ENCODE measurements at places on chromosomes 6 and 20.

DNA sequence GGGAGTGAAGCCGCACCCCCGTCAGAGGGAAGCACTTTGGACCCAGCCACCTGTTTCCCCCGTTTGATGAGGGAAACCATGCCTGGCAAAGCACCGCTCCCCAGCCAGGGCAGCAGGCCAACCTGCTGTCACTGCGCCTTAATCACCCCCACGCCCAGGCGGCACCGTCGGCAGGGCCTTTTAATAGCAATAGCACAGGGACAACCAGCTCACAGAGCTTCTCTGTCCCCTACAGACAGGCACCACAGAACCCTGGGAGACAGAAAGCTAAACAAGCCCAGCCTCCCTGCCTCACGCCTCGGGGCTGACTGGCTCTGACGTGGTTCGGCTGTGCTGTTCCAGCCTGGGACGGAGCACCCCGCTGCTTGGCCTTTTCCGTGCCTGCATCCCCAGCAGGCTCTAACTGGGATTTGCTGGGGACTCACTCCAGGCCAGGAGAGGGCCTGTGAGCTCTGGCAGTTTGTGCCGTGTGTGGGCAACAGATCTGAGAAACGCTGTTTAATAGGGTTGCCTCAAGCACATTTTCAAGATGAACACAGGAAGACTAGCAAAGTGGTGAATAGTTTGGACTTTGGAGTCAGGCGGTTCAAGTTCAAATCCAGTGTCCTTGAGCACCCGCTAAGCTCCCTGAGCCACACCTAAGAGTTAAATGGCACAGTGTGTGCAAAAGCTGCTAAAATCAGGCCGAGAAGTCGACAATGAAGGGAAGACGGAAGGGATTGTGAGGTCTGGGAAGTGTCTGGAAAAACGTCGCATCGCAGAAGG lies 223.8 kb downstream of the NRN1 start:
- no peak for DNase-seq

GRCh38 chr6:114718186-114718585 lies 375.4 kb upstream of the HS3ST5 start:
- DNase-seq = no peak

DNA sequence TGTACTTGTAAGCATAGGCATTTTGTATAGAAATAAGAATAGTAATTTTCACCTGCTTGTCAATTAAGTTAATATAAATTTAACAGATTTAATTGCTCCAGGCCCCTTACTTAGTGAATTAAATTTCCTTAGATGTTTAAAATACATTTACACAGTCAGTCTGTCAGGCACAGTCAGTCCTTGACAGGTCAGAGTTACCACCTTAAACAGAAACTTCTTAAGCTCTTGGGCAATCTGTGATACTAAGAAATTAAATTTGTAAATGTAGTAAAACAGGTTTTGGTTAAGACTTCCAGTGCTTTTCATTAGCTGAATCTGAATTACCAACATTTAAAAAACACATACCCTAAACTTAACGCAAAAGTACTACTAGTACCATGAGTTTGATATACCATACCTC lies 15.9 kb downstream of the PTPRA start:
- no peak for DNase-seq

GRCh38 chr20:20782755-20783154 lies 70.3 kb upstream of the RALGAPA2 start:
- DNase-seq = no peak

- no peak for DNase-seq
Measured at GRCh38 chr6:22069306-22069800, 227.5 kb downstream of the PRL start.

DNA sequence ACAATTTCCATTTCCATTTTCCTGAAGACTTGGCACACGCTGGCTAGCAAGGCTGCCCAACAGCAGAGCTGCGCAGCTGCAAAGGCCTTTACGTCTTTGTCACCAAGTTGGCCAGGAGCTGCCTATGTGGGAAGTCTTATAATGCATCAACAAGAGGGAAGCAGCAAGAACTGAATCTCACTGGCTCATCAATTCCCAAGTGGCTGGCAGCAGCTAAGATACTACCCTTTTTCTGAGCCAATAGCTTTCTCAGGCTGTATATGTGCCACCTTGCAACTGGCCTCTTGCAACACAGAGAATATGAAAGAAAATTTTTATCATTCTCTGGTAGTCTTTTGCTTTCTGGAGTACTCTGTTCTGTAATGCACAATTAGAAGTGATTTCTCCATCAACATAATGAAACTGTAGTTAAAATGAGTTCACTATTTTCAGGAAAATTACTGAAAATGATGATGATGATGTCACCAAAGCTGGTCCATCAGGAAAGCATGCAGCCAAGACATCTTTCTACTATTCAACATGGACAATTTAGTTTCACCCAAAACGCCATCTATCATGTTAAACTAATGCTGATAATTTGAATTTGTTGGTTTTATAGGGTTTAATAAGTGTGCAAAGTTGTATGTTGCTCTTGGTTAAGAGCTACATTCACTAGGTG lies 97.3 kb upstream of the FOXA2 start:
- DNase-seq = no peak

DNA sequence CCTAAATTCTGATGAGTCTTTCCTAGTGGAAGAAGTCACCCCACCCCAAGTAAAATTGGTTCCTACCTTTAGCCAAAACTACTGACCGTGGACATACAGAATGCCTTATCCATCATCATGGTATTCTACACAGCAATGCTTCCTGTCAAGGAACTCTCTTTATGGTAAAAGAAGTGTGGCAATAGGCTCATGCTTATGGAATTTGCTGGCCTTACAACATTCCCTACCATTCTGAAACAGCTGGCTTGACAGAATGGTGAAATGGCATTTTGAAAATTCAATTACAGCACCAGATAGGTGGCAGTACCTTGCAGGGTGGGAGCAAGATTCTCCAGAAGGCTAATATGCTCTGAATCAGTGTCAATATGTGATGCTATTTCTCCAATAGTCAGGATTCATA lies 41.8 kb upstream of the BACH2 start:
- DNase-seq = no peak

DNA sequence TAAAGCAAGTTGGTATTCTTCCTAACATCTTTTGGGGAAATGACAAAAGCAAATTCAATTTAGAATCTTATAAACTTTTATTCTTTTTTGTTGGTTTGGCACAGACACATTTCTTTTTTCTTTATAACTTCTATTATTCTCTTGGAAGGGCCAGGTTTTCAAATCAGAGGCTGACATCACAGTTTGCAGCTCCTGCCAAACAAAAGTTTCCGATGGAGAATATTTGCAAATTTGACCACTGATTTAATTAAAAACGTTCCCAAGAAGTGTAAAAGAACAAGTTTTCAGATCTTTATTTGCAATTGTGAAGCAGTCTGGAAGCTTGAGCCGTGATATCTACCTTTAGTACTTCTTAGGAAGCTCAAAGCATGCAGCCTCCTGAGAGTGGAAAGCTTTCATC lies 53.8 kb upstream of the CD83 start:
- DNase-seq = no peak

GRCh38 chr6:41652866-41653652 lies 14.8 kb downstream of the MDFI start:
- no peak for DNase-seq

DNA sequence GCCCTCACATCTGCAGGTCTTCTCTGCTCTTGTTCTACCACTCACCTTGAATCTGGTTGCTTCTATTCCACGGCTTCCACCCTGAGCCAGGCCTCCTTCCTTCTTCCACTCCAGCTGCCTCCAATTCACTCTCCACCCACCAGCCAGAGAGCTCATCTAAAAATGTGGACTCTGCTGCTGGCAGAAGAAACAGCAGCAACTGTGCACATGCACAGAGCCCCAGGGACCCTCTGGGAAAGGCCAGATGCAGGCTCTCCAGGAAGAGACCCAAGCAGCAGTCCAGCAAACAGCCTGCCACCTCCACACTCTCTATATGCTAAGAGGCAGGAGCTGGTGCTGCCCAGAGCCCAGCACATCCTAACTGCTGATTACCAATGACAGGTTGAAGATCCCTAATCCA lies 162.6 kb upstream of the TOP1 start:
- DNase-seq = no peak

DNA sequence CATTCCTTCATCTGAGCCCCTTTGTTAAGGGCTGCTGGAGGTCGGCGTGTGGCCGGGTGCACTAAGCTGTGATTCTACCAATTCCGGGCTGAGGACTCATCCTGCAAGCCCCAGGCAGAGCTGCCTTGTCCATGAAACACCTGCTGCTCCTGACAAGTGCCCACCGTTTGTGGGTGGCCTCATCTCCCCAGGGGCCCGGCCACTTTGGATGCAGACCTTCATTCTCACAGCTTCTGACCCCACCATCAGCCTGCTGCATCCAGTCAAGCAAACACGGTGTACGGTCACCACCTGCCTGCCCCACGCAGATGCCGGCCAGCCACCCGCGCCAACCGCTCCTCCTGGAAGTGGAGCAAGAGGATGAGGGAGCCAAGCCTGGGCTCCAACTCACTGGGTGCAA lies 382.7 kb downstream of the THBS2 start:
- DNase-seq = no peak

- peak; percentile 16 for DNase-seq
Measured at GRCh38 chr6:126804332-126805064, 314.0 kb upstream of the RSPO3 start.

- no peak for DNase-seq
Measured at GRCh38 chr6:4308364-4308763, 173.0 kb upstream of the ECI2 start.

GRCh38 chr6:136037876-136038460 lies 186.5 kb downstream of the PDE7B start:
- no peak for DNase-seq

GRCh38 chr20:51650685-51651134 lies 108.2 kb upstream of the NFATC2 start:
- peak; percentile 29 for DNase-seq

DNA sequence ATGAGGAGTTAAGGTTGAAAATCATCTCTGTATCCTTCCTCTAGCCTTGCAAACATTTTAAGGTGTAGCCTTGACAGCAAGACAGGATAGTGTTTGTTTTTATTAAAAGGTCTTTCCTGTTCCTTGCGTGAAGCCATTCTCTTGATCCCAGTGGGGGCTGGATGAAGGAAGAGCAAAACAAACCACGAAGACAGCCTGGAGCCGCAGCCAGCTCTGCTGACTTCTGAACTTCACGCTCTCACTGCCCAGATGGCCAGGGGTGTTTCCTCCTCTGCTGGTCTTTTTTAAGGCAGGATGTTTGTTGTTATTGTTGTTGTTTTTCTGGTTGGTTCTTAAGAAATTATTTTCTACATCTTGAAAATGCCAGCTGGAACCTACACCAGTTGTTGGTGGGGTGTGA lies 156.4 kb downstream of the MTHFD1L start:
- no peak for DNase-seq

- no peak for DNase-seq
Measured at GRCh38 chr6:16578695-16579285, 182.5 kb downstream of the ATXN1 start.

DNA sequence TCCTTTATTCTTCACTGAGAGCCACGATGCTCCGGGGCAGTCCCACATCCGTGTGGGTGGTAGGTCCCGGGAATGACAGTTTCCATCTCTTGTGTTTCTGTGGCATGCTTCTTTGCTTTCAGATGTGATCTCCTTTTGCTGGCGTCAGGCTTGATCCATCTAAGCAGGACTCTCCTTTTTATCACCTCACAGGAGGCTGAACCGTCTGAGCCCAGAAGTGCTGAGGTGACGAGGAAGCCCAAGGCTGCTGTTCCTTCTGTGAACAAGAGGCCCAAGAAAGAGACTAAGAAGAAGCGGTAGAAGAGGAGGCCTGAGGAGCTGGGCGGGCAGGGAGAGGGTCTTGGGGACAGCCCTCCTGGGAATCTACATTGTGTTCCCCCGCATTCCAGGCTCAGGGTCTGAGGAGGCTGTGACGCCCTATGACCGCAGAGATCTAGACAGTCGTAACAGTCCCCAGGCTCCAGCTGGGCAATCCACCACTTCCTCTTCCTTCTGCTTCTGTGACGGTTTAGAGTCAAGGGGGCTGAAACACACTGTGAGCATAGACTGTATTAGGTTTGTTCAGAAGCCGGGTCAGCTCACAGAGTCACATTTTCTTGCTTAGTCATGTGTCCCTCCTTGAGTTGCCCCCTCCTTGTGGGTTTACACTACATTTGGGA lies 26.8 kb downstream of the MANBAL start:
- DNase-seq = no peak

DNA sequence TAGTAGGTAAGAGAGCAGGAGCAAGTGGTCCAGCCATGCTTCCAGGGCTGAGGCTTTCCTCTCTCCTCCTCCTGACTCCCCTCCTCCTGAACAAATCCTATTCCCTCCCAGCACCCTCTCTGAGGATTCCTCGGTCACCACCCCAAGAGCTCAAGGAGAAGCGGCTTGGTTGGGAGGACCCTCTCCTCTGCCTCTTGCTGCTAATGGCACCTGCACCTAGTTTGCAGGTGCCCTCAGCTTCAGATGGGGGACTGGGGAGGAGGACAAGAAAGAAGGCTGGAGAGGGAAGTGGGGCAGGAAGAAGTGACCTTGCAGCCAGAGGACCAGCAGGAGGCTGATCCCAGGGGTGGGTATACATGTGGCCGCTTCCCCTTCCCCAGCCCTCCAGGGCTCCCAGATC lies 17.5 kb downstream of the NCR2 start:
- no peak for DNase-seq

GRCh38 chr20:60331688-60332300 lies 373.6 kb downstream of the CDH26 start:
- no peak for DNase-seq

DNA sequence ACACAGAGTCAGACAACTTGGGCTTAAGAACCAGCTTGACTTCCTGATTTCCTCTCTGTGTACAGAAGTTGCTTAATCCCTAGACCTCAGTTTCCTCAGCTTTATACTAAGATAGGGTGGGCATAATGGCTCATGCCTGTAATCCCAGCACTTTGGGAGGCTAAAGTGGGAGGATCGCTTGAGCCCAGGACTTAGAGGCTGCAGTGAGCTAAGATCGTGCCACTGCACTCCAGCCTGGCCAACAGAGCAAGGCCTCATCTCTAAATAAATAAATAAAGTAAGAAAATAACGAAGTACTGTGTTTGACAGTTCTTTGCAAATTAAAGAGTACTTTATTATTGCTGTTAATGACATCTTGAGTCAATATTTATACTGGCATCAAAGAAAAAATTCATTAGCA lies 41.7 kb downstream of the CNKSR3 start:
- no peak for DNase-seq

- DNase-seq = no peak
Measured at GRCh38 chr6:699319-699718, 6.4 kb upstream of the EXOC2 start.

DNA sequence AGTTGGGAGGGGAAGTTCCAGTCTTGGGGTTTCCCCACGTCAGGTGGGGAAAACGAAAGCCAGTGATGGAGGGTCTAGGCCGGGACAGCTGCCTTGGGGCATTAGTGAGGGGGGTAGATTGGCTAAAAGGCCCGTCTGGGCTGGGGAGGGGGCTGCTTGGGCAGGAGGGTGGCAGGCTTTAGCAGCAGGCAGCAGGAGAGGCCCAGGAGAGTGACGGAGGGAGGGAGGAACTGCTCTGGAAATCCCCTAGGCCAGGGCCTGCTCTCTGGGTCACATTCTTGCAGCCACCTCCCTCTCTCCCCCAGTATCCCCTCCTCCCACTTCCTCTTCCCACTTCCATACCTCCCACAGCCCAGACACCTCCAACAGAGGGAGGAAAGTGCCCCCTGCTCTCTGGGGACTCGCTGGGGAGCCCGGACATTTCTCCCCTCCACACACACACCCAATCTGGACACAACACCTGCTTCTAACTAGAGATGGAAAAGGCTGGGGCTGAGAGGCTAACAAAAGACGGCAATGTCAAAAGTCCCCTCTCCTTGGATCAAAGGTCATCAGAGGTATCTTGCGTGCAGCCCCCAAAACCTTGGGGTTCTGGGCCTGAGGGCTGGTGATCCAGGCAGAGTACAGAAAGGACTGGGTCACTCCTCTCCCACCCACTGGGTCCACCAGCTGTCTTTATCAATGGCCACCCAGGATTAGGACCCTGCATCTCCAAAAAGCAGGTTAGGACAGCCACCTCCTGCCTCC lies 1.8 kb downstream of the NFKBIE start:
- no peak for DNase-seq

GRCh38 chr6:150654608-150655007 lies 54.9 kb downstream of the PLEKHG1 start:
- DNase-seq = no peak
